ENCODE measurements at places on chromosomes 7 and 10.

- DNase-seq = peak; percentile 47
These were observed 10.0 kb downstream of the HHEX start for GRCh38 chr10:92699518-92700381.

GRCh38 chr7:157767506-157768197, 430.8 kb downstream of the DNAJB6 start:
- no peak for DNase-seq

DNA sequence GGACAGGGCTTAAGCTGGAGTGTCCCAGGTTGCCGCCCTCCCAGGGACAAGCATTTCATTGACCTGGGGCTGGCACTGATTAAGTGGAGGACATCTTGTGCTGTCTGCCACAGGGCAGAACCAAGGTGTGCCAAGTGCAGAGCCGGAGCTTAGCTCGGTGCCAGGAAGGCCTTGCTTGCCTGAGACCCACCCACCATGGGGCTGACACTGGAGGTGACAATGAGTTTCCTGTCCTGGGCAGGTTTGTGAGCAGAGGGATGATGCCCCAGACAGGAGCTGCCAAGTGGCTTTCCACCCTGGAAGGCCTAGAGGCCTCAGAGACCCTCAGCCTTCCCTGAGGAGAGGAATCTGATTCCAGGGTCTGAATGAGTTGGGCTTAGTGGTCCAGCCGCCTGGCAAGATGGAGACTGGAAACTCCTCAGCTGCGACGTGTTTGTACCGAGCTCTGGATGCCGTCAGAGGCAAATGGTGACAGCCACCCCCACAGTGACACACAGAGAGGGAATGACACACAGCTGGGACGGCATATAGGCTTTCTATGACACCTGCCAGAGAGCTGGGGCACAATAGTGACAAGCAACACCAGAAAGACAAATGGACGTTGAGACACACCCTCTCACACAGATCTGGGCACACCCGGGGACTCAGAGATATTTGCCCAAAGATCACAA, 2.6 kb downstream of the ADCYAP1R1 start:
- DNase-seq = no peak

DNA sequence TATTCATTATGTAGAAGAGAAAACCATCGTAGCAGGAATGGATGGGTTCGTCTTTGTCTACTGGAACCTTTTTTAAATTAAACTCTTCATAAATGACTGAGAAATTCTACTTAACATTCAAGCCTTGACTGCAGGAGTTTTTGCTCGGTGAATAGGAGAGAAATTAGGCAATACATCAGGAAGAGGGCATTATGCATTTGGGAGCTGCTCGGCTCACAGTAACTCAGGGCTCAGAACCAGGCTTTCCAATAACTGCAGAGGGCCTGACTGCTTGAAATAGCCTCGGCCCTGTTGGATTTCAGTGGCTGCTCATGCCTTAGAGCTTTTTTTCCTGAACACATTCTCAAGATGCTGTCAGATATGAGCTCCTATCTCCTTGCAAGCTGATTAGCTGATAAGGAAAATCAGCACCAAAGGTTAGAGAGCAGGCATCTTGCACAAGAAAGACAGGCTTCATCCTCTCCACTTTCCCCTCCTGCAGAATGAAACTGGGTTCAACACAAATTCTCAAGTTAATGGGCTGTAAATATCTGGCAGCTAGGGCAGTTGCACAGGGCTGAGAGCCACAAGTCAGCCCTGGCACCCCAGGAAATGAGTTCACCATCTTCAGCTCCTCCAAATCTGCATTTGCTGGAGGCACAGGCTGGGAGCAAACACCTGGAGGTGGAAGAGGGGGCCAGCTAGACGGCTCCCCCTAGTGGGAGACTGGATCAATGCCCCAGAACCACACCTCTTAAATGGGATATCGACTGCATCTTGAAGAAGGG, 24.3 kb downstream of the TECTB start:
- peak; percentile 27 for DNase-seq

GRCh38 chr7:110204527-110204926, 886.4 kb upstream of the LRRN3 start:
- DNase-seq = no peak

- DNase-seq = peak; percentile 64
These were observed 563.6 kb upstream of the SEMA3D start for GRCh38 chr7:85750454-85750949.

DNA sequence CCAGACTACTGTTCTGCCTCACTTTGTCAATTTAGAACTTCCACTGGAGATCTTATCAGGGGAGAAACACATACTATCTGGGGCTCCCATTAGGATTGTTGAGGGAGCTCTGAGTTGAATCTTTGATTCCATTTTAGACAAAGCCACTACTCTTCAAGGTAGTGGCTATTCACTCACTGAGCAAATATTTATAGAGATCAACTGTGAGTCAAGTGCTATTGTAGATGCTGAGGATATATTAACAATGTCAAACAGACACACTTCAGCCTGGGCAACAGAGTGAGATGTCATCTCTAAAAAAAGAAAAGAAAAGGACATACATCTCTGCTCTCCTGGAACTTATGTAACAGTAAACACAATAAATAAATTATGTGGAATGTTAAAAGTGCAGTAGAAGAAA, 315.3 kb downstream of the PTEN start:
- DNase-seq = no peak

- DNase-seq = no peak
These were observed 109.0 kb upstream of the KLF6 start for GRCh38 chr10:3893901-3894563.

- DNase-seq = peak; percentile 97
These were observed at the start of gene RPP38 for GRCh38 chr10:15097011-15097812. RPP38 (plus strand) TSS chr10:15097355; CDS start chr10:15103315, 5,960 bp downstream.

DNA sequence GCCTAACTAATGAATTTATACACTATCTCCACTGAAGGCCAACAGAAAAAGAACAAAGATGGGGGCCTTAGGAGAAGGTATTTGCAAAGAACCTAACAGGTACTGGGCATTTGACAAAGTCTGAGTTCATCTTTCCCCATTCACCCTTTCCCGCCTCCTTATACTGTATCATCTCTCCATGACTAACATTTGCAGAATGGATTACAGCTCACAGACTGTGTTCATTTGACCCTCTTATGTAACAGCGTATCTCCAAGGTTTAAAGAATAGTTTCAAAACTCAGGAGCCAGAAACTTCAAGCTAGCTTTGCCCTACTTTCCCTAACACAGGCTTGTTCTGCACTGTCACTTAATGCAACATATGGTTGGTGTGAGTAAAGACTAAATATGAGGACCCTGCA, 238.7 kb upstream of the CELF2 start:
- no peak for DNase-seq

DNA sequence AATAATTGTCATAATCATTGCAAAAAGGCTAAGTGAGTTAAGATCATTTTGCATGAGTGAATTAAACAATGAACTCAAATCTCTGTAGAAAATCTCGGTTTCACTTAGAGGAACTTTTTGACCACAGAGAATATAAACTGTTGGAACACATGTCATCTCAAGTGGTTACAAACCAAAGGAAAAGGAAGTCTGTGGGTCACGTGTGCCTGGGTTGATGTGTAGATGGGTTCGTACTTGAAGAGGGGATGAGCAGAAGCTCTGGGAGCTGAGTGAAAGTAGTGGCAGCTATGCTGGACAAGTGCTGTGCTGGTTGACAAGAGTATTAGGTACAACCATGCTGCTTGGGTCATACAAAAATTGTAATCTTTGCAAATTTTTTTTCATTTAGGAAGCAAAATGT, 35.0 kb downstream of the GLRX3 start:
- DNase-seq = no peak

- no peak for DNase-seq
These were observed 20.5 kb downstream of the TLL2 start for GRCh38 chr10:96493254-96493653.

- DNase-seq = peak; percentile 23
These were observed 47.7 kb upstream of the SFMBT2 start for GRCh38 chr10:7458556-7458955.

- DNase-seq = no peak
These were observed 140.6 kb upstream of the HPS1 start for GRCh38 chr10:98587156-98587837.

Data from fibroblast of pulmonary artery (primary cell).